Forelimb muscle (tissue), 1 donor: ENCODE measurements at places on chromosomes 5 and 9. TPM values are rescaled to one million over a fixed set of nuclear protein-coding genes. Genes with fewer than 3 reads are reported as not detected.

Gene CETN3
- 31.2 TPM for polyA plus RNA-seq

Gene C9
- polyA plus RNA-seq = 0.22 TPM

Gene TCF7
- polyA plus RNA-seq = 2.6 TPM

Gene POU5F2
- polyA plus RNA-seq = 0.01 TPM

Gene OLFM1
- 2.7 TPM for polyA plus RNA-seq

Gene LURAP1L
- polyA plus RNA-seq = 10.9 TPM

Gene ANKDD1B
- 1.0 TPM for polyA plus RNA-seq
